ENCODE measurements at places on chromosomes 4 and X.

DNA sequence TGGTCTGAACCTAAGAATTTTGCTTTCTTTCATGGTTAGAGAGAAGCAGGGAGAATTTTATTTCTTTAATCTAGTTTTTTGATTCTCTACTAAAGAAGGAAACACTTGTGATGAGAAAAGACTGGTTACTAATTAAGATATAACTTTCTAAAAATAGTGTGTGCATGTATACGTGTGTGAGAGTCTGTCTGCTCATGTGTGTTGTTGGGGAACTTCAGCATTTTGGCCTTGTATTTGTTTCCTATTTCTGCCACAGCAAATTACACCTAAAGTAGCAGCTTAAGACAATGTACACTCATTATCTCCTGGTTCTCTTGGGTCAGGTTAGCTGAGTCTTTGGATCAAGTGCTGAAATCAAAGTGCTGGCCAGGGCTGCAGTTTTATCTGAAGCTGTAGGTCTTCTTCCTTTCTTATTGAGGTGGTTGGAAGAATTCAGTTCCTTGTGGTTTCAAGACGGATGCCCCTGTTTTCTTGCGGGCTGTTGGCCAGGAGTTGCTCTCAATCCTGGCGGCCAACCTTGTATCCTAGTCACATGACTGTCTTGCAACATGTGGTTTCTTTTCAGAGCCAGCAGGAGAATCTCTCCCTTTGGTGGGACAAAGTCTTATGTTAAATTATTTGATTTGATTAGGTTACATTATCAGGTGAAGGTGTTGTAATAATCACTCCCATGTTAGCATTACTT, 188.4 kb upstream of the CLNK start:
- DNase-seq, result no peak

DNA sequence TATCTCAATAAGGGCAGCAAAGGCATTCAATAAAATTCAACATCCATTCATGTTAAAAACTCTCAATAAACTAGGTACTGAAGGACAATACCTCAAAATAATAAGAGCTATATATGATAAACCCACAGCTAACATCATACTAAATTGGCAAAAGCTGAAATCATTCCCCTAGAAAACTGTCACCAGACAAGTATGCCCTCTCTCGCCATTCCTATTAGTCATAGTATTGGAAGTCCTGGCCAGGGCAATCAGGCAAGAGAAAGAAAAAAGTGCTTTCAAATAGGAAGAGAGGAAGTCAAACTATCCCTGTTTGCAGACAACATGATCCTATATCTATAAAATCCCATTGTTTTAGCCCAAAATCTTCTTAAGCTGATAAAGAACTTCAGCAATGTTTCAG, 116.8 kb downstream of the TENT5D start:
- peak; percentile 2 for DNase-seq

- no peak for DNase-seq
Measured at GRCh38 chr4:83197555-83198235, 83.2 kb upstream of the PLAC8 start.

DNA sequence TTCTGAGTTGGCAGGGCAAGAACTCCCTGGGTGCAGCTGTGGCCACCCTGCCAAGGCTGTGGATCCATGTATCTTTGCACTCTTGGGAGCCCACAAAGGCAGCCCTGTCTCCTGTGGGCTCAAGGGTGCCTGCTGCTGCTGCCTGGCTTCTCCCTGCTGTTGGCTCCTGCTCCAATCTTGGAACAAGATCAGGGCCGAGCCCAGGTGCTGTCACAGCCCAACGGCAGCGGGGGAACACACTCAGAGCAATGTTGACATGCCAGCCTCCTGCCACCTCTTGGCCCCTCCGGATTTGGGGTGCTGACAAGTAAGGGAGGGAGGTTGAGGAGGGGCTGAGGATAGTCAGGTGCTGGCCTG, 57.9 kb downstream of the COX18 start:
- no peak for DNase-seq

DNA sequence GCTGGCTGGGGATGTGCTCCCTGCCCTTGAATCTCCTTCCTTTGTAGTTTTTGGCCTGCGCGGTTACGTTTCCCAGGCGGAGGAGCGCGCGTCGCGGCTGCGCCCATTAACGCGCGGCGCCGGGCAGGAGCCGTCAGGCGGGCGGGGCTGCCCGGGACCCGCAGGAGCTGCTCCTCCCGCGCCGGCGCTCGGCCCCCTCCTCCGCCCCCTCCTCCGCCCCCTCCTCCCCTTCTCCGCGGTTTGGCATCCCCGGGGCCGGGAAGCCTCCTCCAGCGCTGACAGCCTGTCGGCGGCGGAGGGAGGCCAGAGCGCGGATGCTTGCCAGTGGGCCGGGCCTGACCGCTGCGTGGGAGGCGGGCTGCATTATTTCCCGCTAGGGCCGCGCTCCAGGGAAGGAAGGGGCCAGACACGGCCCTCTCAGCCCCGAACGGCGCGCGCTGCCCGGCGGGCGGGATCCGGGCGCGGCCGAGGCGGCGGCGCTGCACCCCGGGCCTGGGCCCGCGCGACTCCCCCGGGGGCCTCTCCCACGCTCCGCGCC, at the start of gene DCLK2:
Gene DCLK2 (plus strand): TSS at position 405 of the 538 bp plus-strand sequence. CDS start 583 bp downstream, outside the sequence.
- DNase-seq, result no peak

DNA sequence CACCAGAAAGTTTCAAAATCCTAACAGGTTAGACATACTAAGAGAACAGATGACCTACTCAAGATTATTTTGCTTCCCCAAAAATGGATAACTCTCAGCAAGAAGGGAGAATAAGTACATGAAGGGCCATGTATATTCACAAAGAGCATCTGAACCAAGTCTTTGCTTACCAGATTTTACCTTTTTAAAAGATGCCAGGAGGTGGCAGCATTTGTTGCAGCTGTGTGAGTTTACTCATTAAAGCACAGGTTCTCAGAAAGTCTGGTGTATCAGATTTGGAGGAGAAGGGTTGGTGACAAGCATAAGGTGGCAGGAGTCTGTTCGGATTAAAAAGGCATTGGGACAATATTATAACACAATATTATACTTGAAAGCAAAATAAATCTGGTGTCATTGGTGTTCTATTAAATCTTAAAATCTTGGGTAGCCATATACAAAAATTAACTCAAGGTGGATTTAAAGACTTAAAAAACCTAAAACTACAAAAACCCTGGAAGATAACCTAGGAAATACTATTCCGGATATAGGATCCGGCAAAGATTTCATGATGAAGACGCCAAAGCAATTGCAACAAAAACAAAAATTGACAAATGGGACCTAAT, 51.3 kb upstream of the NFKB1 start:
- DNase-seq, result no peak

DNA sequence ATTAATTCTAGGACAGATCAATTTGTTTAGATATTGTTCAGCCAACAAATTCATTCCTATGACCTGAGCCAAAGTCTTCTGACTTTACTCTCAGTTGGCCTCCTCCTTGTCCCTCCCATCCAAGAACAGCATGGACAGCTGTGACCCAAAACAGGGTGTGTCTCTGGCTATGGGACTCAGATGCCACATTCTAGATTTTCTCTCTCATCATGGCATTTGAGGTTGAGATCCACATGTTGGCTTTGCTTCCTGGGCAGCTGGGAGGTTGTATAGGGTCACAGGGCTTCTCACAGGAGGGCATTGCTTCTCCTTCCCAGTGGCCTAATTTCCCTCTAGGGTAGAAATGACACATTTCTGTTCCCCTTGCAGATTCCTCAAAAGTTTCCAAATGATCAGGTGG, 22.6 kb upstream of the EGF start:
- no peak for DNase-seq

DNA sequence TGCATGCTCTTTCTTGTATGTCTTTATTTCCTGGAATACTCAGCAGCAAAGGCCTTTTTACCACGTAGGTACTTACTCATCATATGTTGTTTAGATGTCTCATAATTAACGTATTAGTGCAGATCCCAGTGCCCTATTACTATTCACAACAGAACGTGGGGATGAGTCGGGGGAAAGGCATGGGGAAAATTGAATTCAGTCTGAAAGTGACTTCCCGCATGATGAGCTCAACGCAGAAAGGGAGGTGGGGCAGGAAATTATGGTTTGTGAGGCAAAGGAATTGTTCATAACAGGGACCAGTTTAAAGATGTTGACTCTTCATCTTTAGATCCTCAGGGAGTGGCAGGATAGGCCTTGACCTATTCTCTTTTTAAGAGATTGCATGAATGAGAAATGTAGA, 2.0 kb upstream of the TMPRSS11D start:
- DNase-seq, result peak; percentile 100

- DNase-seq, result no peak
Measured at GRCh38 chr4:76762137-76763130, 135.5 kb downstream of the SOWAHB start.

DNA sequence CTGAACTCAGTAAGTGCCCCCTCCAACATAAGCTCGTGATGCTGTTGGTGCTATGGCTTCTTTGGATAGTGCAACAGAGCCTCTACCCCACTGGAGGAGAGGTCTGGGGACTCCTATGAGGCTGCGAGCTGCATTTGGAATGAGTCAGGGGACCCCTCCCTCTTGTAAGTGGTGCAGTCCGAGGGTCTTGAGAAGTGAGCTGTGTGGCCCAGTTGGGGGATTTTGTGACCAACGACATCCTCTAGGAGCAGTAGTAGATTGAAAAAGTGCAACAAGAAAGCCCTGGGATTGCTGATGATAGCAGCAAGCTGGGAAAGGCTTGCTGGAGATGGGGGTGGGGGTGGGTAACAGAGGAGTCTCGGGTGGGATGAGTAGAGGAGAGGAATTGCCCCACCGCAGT, 3.1 kb downstream of the FRMPD3 start:
- no peak for DNase-seq

- DNase-seq, result no peak
Measured at GRCh38 chr4:147480502-147480890, 401 bp upstream of the EDNRA start.

DNA sequence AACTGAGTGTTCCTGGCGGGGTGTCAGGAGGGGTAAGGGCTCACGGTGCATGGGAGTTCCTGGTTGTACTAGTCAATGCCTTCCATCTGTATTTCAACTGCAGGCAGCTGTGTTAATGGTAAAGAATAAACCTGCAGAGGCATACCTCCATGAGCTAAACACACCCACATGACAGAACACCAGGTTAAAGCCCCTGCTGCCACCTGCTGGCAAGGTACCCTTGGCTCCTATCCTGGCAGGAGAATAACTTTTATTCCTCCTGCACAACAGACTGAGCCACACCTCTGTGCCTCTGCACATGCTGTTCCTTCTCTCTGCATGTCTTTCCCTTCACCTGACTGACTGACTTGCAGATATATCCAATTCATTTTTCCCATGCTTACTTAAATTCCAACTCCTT, 11.1 kb downstream of the ITIH6 start:
- DNase-seq, result no peak

GRCh38 chrX:130376077-130376476, 9.4 kb downstream of the GPR119 start:
- DNase-seq, result no peak

DNA sequence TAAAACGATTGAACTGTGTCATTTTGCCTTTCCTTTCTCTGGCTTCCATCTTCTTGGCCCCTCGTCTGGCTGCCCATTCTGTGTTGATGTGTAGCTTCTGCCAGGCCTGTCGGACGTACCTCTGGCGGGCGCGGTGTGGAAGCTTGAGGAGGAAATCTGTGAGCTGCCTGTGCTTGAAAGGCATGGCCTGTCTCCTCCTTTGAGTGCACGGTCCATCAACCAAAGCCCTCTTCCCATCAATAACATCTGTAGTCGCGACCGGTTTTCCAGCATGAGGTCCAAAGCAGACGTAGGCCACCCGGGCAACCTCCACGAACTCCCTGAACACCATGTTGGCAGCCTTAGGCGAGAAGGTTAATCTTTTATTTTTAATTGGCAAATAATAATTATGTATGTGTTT, 202.7 kb downstream of the CRLF2 start:
- no peak for DNase-seq

DNA sequence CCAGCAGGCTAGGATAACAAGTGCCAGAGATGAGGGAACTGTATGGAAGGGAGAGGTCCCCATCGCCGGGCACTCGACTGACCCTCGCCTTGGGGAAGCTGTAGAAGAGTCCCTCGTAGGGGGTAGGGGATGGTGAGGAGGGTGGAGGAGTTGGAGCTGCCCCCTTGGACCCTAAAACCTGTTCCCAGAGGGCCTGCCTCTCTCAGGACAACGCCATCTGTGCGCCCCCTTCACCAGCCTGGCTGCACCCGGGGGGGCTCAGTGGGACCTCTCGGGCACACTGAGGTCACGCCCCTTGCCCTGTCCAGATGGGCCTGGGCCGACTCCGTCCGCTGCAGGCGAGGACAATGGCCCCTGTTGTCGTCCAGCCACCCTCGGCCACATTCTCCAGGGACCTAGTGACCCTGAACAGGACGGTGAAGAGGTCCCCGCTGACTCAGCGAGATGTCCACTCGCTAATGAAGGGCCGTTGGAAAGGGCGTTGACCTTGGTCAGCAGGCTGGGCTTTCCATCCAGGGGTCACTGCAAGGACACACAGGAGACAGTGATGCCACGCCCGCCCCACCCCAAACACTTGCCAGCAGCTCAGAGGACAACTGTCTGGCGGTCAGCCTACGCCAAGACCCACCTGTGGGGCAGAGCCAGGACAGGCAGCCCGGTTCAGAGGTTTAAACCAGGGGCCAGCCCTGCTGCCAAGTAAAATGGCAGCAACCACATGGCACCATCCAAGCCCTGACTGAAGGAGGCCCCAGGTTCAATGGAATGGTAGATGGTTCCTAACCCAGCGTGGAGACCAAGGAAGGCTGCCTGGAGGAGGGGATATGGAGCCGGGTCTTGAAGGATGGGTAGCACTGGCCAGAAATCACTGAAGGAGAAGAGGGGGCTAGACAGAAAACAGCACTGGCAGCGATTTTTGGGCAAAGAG, 51.2 kb downstream of the HMX1 start:
- no peak for DNase-seq

DNA sequence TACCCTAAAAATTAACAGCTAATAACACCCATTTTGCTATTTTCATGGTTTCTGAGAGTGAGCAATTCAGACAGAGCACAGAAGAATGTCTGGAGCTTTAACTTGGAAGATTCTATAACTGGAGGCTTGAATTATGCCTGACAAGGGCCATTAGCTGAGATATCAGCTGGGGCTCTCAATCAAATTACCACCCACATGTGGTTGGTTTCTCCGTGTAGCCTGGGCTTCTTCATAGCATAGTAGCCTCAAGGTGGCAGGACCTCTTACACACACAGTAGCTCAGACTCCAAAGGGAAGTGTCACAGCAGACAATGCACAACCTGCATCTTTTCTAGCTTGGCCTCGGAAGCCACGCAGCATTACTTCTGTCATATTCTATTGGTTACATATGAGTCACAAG, 127.3 kb downstream of the EFHC2 start:
- DNase-seq, result no peak

- DNase-seq, result peak; percentile 69
Measured at GRCh38 chr4:37827030-37827685, 672 bp downstream of the PGM2 start.

DNA sequence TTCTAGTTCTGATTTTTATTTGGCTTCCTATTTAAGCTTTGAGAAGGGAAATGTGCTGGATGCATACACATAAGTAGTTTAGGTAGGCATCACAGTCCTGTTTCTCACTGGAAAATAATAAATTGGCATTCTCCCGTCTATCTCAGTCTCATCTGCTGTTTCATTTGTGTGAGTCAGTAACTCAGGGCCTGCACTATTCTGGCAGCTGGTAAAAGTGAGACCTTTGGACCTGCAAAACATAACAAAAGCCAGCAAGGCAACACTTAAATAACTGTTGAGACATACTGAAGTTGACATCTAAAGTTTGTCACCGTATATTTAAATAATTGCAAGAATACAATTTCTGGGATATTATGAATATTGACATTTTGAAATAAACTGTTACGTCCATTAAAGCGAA, 8.6 kb upstream of the UBQLN2 start:
- no peak for DNase-seq

GRCh38 chr4:47930971-47931804, 16.8 kb upstream of the NFXL1 start:
- peak; percentile 29 for DNase-seq

- no peak for DNase-seq
Measured at GRCh38 chr4:76074993-76075600, 588 bp downstream of the ART3 start.

Data from foreskin keratinocyte (primary cell).